ENCODE measurements at places on chromosomes 2 and 18. TPM values are rescaled to one million over a fixed set of nuclear protein-coding genes. Genes with fewer than 3 reads are reported as not detected.

DNA sequence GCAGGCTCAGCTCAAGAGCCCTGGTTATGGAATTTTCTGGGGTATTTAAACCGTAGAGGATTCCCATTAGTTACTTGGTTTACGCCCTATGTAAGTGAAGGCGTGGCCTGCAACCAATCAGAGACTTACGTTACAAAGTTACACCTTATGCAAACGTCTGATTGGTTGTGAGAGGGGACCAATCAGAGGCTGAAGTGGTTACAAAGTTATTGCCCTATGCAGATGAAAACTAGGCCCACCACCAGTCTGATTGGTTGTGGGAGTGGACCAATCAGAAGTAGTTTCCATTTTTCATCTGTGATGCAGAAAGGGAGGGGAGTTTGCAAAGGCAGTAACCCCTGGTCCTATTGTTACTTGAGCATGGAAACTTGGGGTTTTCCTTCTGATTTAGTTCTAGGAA lies 49.1 kb downstream of the DLGAP1 start:
- DNase-seq = no peak

DNA sequence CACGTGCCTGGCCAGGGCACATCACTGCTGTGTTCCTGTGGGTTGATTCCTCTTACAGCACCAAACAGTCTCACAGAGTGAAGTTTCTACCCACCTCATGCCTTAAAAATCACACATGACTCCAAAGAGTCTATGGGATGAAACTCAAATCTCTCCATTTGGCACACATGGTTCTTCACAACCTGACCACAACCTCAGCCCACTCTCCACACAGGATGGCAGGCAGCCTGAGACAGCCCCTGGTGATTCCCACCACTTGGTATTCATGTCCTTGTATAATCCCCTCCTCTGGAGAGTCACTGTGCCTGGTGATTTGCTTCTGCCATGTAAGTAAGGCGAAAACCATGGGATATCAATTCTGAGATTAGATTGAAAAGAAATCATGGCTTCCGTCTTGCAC lies 46.2 kb downstream of the LBH start:
- no peak for DNase-seq

- DNase-seq = no peak
Observed at GRCh38 chr2:105517814-105518705, 119.2 kb upstream of the FHL2 start.

The GATA6 gene
- total RNA-seq = 39.8 TPM

The NTSR2 gene
- not detected for total RNA-seq

The RNF138 gene
- 34.9 TPM for total RNA-seq

DNA sequence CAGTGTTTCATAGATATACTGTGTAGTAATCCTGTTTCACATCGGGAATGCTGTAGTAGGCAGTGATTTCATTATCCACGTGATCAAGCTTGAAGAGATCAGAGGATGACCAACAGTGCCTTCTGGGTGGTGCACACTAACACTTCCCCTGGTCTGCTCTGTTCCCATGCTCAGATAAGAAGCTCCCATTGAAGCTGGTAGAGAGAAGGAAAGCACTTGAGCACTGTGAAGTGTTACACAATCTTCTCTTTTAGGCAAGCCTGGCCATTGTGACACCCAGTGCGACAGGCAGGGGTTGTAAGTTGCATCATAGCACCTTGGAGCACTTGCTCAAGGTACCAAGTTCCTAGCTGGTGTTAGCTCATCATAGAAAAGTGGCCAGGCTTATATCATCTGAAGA lies 30.6 kb upstream of the GPD2 start:
- DNase-seq = no peak
